Stimulated activated CD8-positive, alpha-beta memory T cell treated with anti-CD3 and anti-CD28 coated beads, Interleukin-7, amount 100 ng/mL, for 48 hours (primary cell): ENCODE measurements at places on chromosomes 16 and 17.

DNA sequence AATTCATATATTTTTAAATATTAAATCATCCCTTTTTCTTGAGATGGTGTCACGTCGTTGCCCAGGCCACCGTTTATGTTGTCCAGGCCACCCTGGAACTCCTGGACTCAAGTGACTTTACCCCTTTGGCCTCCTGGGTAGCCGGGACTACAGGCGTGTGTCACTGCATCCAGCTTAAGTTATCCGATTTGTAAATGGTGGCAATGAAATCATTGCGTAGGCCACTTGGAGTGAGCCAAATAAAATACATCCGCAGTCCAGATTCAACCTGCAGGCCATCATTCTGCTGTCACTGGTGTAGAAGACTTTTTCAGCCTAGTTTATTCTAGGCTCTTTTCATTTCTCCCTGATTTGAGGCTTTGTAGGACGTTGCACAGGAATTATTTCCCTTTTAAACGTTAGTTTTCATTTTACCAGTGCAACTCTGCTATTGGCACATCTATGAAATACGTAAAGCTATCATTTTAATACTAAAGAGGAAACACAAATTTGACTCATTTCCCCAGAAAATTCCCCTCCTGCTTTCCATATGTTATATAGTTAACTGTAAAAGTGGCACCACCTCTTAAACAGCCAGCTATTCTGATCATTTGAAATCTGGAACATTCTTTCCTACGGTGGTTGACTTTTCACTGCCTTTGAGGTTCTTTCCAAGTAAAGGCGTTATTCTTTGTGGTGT, 449.8 kb downstream of the MAF start:
- DNase-seq, result no peak

DNA sequence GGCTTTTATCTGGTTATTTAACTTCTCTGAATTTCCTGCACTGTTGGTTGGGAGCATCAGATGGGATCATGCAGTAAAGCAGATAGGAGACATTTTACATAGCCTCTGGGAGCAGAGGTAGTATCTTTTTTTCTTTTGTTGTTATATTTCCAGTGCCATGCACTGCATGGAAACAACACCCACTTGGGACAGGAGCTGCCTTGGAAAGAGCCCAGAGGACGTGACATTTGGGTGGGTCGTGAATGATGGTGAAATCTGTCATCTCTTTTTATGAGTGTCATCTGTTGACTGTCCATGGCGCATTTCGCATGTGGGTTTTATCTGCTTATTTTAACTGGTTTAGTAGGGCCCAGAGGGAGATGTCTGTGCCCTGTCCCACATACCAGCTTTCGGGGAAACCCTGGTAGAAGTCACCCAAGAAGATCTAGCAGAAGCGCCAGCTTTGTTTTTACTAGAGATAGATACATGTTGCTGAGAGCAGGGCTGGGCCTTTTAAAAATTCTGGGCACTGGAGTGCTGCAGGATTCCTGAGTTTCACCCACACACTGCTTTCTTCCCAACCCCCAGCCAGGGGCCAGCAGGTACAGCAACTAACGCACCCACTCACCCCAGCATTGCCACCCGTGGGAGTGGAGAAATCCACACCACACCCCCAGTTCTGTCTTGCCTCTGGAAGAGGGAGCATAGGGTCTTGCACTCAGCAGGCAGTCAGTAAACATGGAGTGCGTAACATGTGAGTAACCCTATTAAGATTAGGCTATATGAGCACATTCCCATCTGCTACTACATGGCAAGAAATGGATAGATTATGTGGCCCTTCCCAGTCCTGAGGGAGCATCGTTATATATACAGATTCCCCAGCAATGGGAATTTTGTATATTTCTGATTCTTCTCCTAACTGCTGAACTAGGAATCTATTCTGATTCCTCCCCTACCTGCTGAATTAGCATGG, 8.4 kb upstream of the TERF2 start:
- no peak for DNase-seq

DNA sequence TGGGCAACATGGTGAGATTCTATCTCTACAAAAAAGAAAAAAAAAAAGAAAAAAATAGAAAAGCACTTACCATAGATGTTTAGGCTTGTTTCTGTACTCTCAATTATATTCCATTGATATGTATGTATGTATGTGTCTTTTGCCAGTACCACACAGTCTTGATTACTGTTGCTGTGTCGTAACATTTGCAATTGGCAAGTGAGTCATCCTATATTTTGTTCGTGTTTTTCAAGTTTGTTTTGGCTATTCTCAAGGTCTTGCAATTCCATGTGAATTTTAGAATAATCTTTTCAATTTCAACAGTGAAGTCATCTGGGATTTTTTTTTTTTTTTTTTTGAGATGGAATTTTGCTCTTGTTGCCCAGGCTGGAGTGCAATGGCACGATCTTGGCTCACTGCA, 19.3 kb downstream of the SPECC1 start:
- no peak for DNase-seq

DNA sequence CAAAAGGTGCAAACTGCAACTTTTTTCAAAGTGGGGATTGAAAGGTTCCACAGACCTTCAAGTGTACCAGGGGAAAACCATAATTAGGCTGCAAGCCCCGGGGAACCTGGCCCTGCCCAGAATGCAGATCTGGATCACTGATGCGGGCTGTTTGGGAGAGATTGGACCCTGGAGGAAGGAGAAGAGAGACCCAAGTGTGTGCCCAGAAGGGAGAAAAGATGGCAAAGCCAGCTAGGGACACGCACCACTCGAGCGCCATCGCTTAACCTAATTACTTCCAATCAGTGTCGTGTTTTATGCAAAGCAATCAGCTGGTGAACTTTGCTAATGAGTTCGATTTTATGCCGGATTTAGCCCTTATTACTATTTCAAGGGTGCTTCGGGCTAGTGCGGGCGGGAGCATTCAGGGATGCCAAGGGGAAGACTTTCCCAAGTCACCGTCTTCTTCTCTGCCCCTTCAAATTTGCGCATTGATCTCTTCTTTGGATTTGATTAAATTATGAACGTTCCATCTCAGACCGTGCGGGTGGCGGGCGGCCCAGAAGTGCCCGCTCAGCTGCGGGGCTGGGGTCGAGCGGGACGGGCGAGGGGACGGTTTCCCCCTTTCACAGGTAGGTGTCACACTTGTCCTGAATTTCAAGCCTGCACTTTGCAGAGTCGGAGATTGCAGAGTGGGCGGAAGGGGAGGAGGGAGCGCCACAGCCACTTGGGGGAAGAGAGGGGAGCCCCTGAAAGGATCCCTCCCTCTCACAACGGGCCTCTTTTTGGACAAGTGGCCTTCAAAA, 4.0 kb downstream of the IRX5 start:
- DNase-seq, result no peak

DNA sequence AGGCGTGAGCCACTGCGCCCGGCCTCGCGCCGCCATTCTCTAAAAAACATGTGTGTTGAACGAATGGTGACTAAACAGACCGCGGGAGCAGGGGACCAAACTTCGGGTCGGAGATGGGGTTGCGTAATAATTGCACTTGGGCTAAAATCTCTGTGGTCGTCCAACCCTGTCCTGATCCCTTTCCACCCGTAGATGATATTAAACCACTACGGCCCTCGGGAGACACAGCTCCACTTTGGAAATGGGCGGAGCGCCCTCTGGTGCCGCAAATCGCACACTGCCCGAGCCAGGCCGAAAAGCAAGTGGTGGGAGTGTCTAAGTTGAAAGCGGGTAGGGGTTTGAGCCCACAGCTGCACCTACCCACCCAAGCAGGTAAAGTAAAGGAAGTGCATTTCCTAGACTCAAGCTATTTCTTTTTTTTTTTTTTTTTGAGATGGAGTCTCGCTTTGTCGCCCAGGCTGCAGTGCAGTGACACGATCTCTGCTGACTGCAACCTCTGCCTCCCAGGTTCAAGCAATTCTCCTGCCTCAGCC, 17.0 kb downstream of the CAVIN1 start:
- peak; percentile 54 for DNase-seq

- no peak for DNase-seq
Measured at GRCh38 chr16:2783581-2784357, 3.6 kb downstream of the PRSS33 start.

DNA sequence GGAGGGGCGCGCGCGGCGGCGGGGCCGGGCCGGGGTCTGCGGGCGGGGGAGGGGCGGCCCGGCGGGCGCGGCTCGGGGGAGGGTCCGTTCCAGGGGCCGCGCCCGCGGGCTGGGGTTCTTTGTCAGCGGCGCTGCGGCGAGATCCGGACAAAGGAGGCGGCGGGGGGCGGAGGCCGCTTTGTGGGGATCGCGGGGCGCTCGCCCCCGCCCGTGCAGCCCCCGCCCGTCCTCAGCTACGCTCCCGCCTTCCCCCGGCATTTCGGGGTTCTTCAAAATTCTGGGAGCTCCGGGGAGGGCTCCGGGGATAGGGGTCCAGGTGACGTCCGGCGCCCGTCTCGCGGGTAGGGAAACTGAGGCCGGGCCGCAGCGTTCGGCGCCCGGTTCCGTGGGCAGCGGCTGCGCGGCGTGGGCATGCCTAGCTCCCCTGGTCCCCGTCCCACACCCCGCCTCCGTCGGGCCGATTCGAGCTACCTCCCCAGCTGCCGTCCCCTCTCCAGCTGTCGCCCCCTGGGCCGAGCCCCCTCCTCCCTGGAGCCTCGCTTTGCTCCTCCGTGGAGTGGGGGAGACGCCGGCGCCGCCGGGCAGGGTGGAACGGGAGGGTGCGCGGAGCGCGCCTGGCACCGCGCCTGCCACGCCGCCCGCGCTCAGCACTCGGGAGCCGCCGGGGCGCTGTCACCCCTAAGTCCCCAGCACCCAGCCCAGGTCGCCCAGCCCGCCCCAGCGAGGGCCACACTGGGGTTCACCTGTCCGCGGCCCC, 546 bp downstream of the SNN start:
- DNase-seq, result no peak

- no peak for DNase-seq
Measured at GRCh38 chr17:28717578-28718332, at the start of gene RAB34. TSS of gene RAB34 (minus strand) at chr17:28717868. CDS start at chr17:28717266, 602 bp downstream.

DNA sequence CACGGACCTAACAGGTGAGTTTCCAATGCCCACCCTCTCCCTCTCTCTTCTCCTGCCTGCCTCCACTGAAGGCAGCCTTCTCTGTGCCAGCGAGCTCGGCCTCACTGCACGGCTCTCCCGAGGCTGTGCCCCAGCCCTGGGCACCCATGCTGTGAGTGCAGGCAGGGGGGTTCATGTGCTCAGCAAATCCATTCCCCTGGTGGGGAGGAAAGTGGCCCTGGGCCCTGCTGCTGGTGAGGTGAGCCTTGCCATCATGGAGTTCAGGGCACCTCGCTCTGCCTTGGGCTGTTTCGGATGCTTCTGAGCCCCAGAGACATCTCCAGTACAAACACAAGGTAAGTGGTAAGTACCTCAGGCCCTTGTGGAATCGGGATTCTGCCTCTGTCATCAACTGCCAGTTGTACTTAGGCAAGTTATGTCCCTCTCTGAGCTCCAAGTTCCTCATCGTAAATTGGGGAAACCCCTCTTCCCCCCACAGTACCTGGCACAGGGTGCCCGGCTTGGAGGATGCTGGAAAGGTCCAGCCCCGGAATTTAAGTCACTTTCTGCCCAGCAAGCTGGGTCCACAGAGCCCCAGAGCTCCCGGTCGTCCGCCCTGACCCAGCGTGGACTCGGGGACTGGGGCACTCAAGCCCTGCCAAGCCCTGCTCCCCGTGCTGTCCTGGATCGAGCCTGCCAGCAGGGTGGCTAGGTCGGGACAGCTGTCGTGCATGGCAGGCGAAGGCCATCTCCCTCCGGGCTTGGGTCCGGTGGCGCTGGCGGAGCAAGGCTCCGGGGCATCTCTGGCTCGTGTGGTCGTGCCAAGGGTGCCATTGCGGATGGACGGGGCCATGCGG, 684 bp upstream of the NUDT16L1 start:
- DNase-seq, result no peak

GRCh38 chr16:85869785-85870558, 29.0 kb upstream of the IRF8 start:
- DNase-seq, result no peak

DNA sequence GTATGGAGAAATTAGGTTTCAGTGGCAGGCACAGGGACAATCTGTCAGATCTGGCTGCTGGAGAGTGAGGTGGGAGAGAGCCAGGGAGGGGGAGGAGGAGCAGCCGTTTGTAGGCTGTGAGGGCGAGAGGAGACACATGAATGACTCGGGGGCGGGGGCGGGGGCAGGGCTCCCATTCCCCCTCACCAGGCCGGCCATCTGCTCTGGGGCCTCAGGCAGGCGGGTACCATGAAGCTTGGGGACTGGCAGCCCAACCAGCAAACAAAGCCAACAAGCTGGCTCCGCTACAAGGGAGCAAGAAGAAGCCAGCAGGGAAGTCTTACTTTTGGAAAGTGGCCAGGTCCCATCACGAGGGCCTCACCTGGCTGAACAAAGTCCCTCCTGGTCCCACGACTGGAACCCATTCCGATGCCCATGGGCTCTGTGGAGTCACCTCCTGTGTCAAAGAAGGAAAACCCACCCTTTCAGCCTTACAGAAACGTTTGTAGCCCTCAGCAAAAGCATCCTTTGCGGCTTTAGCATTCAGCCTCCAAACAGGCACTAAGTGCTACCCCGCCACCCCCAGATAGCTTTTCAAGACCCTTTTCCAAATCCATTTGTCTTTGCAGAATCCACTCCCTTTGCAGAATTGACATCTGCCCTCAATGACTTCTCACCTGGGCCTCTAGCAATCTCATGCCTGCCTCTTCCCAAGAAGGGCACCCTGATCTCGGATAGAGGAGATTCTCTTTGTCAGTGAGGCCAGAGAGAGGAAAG, 9.2 kb upstream of the SSTR2 start:
- DNase-seq, result no peak

DNA sequence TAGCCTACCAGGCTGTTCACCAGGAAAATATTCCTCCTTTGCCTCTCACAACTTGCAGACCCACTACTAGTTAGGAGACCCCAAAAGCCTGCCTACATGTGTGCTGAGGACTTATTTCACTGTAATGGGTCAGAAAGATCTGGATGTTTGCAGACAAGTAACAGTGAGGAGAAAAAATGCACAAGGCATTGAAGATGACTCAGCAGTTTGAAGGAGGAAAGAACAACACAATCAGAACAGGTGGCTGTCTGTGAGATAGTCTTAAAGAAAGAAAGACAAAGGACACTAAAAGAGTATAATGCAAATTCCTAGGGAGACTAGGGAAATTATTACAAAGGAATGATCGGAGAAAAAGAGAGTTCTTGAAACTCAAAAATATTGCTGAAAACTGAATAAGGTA, 69.0 kb downstream of the ANKFN1 start:
- DNase-seq, result no peak

GRCh38 chr17:3983606-3984484, 19.6 kb upstream of the ATP2A3 start:
- no peak for DNase-seq
